ENCODE measurements at places on chromosomes 11 and 22. TPM values are rescaled to one million over a fixed set of nuclear protein-coding genes. Genes with fewer than 3 reads are reported as not detected.

The SMIM35 gene
- 0.37 TPM for total RNA-seq

The TSGA10IP gene
- total RNA-seq: 0.64 TPM

The ABCC8 gene
- total RNA-seq: not detected

The POU2AF3 gene
- total RNA-seq: not detected

The SCT gene
- not detected for total RNA-seq

The DCDC1 gene
- 0.13 TPM for total RNA-seq

All from naive thymus-derived CD4-positive, alpha-beta T cell (primary cell).